ENCODE measurements at places on chromosomes 16 and 17.

DNA sequence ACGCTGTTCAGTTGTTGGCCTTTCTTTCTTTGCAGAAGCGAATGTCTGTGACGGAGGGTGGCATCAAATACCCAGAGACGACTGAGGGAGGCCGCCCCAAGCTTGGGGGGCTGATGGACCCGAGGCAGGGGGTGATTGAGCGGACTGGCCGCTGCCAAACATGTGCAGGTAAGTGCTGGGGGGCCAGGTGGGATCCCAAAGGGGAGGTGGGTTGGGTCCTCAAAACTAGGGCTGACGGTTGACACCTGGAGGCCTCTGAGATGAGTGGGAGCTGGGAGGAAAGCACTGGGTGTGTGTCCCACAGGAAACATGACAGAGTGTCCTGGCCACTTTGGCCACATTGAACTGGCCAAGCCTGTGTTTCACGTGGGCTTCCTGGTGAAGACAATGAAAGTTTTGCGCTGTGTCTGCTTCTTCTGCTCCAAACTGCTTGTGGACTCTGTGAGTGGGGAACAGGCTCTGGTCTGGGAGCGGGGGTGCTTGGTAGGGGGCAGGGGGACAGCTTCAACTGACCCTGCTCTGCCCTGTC, 11.8 kb downstream of the POLR2A start:
- no peak for DNase-seq

DNA sequence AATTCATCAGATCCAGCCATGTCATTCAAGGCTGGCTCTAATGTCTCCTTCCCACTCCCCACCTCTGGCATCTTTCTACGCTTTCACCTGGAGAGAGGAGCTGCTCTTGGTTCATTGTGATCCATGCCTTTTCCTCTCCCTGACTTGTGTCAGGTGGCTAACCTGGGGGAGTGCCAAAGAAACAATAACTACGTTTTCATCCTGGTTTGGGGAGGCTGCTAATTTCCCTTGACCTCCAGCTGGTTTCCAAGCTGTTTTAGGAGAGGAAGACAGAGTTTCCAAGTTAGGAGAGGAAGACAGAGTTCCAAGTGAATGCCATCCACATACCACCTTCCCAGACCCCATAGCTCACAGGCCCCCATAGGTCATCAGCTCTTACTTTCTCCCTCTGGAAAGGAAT, 40.0 kb upstream of the HLF start:
- DNase-seq: no peak

- DNase-seq: no peak
These were observed 700 bp downstream of the CCDC43 start for GRCh38 chr17:44688675-44689476.

DNA sequence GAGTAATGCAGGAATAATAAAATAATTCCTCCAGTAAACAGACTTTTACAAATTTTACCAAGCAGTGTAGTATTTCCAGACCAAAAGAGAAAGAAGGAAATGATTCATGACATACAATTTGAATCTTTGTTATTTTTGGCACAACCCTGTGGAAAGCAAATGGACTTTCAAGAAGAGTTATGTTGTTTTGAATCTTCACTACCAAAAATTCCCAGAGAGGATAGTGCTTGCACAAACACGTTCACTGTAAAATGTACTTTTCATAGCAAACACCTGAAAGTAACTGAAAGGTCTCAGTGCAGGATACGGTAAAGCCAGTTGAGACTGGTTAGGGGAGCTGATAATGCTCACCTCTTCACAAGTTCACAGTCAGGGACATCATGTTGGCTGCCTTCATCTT, 107.1 kb downstream of the USP22 start:
- DNase-seq: peak; percentile 60

GRCh38 chr16:31033709-31034492, 543 bp downstream of the STX4 start:
- peak; percentile 75 for DNase-seq

DNA sequence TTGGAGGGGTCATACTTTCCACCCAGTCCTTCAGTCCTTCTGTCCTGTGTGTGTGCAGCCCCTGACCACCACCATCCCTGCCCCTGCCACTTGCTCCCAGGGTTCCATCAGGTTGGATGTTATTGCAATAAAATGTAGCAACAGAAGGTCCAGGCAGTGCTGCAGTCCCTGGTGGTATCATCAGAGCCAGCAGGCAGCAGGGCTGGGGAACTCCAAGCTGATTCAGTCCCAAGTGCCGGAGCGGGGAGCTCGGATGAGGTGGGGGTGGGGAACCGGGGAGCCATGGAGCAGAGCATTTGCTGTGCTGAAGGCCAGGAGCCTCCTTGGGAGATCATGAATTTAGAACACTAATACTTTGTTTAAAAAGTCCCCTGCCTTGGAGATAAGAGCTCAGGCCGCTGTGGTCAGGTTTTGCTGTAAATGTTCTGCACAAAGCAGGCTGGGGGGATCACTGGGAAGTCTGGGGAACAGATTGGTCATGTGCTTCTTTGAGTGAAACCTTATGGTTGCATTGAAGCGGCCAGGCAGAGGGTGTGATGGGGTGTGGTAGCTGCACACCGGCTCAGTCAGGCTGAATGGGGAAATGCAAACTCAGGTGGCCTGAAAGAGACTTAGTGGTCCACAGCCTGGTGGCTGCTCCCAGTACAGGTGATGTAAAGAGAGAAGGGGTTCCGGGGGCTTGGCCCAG, 225.9 kb downstream of the SEC14L1 start:
- peak; percentile 64 for DNase-seq

- DNase-seq: no peak
These were observed 12.1 kb downstream of the NDUFAF8 start for GRCh38 chr17:81251094-81251708.

DNA sequence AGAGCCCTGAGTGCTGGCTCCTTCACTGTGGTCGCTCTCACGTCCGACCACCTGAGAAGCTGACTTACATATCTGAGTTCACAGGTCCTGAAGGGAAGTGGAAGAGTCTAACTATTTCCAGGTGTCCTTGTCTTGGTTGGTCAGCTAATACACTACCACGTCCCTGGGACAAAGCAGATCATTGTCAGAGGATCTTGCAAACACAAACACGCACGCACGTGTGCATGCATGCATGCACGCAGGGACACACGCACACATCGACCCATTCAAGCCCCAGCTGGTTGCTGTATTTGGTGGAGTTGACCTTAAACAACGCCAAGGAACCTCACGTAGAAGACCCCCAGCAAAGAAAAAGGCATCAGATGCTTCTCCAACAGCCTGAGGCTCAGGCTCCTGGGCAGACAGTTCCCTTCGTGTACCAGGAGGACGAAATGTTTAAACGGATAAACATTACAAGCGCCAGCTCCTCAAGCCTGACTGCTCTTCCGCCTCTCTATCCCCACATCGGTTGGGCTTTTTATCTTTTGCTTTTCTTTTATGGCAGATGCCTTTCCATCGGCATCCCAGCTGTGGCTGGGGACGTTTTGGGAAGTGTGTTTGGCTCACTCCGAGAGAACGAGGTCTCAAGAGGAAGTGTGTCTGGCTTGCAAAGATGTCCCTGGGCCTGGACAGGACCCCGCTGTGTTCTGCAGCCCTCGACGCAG, 95.8 kb downstream of the TBC1D16 start:
- DNase-seq: no peak

GRCh38 chr17:31391496-31391949, at the start of gene RAB11FIP4:
RAB11FIP4 (plus strand) TSS chr17:31391675; CDS start chr17:31391853, 178 bp downstream.
- DNase-seq: no peak

- no peak for DNase-seq
These were observed 5.6 kb upstream of the EVPL start for GRCh38 chr17:76032780-76033108.

GRCh38 chr17:56629531-56630075, 36.1 kb downstream of the NOG start:
- peak; percentile 42 for DNase-seq

- DNase-seq: peak; percentile 72
These were observed 14.6 kb upstream of the CIBAR2 start for GRCh38 chr16:85126705-85127378.

DNA sequence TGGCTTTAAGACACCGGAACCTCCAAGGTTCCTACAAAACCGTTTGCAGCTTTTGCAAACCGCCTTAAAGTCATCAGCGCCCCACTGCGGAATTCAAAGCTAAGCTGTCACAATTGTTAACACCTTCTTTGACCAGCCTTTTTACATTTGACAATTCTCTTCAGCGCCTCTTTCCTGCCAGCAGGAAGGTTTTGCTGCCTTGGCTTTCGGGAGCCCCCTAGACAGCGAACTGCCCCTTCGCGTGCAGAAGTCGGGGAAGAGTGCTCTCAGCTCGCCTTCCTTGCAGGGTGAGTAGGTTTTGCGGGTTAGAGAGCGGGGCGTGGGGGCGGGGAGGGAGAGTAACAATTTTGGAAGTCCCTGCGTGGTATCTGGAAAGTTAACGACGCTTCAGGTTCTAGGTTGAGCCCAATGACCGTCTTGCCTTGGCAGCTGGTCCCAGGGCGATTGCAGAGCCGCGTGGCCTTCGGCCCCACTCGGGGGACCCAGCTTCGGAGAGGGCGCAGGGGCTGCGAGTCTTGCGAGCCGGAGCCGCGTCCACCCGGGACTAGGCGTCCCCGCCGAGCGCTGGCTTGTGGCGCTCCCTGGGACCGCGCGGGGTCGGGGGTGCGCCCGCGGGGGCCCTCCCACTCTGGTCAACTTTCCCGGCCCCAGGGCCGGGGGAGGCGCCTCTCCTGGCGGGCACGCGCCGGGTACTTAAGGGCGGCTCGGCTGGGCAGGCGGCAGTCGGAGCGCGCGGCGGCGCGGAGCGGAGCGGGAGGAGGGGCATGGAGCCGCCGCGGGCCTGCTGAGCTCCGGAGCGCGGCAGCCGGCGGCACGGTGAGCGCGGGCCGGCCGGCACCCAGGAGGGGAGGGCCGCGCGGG, at the start of gene HAS3:
Gene HAS3 (plus strand): TSS at position 153 of the 861 bp plus-strand sequence. CDS start 3,743 bp downstream, outside the sequence.
- DNase-seq: peak; percentile 54

DNA sequence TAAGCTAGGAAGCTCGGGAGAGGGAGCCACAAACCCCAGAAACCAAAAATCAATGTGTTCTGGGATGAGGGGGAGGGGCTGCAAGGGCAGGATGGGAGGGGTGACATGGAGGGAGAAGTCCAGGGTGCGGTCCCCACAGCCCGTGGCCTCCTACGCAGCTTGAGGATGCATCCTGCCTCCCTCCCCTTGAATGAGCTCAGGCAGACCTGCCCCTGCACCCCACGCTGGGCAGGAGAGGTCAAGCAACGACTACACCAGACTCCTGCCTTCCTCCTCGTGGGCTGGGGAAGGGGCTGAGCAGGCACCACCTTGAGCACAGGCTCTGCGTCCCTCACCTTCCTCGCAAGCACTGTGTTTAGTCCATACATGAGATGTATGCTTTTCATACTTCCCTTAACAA, 3.9 kb downstream of the ANKRD13B start:
- no peak for DNase-seq

DNA sequence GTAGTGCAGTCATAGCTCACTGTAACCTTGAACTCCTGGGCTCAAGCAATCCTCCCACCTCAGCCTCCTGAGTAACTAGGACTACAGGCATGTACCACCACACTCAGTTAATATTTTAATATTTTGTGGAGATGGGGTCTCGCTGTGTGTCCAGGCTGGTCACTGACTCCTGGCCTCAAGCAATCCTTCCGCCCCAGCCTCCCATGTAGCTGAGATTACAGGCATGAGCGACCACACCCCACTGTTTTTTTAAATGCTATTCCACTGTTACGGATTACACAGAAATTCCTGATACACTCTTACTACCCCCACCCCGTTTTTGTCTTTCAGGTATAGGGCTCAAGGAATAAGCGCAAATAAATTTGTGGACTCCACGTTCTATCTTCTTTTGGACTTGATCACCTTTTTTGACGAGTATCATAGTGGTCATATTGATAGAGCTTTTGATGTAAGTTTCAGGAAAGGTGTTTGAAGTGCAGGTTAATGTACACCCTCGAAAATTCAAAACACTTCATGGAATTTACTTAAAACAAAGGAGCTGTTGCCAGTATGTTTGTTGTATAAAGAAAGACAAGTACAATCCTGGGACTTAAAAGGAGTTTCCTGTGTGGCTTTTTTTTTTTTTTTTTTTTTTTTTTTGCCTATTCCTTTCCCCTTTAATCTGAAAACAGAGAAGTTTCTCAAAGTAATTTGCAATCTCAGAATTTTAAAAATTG, 26.2 kb upstream of the SLC12A3 start:
- DNase-seq: no peak

- no peak for DNase-seq
These were observed 197.7 kb upstream of the NOG start for GRCh38 chr17:56395787-56396186.

DNA sequence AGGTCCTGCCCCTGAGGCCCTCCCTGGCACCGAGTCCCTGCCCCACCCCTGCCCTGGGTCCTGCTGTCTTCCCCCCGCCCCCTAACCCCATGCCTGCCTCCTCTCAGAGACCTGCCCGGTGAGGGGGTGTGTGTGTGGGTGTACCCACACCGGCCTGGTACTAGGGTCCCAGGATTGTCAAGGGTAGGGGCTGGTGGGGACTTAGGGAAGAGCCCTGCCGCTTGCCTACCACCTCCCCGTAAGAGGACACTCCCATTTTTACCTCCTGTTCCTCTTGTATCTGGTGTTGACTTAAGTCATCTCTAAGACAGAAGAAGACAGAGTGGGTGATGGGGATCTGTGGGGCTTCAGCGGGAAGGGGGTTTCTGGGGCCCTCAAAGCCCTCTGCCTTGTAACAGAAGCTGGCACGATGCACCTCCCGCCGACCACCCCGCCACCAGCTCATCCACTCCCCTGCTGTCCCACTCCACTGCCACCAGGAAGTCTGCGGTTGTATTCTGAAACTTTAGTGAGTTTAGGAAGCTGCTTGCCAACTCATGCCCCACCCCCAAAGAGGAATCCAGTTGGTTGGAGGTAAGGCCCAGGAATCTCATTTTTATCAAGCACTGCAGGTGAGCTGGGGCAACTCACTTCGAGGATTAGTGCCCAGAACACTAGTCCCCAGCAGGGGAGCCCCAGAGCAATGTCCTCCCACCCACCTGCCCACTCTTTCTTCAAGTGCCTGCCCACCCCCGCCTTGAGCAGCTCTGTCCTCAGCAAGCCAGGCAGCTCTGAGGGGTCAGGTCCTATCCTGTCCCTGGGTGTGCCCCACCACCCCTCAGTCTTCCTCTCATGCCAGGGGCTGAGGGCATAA, 5.6 kb downstream of the SPATA32 start:
- DNase-seq: no peak

GRCh38 chr16:89104930-89105571, 11.4 kb downstream of the ACSF3 start:
- no peak for DNase-seq

DNA sequence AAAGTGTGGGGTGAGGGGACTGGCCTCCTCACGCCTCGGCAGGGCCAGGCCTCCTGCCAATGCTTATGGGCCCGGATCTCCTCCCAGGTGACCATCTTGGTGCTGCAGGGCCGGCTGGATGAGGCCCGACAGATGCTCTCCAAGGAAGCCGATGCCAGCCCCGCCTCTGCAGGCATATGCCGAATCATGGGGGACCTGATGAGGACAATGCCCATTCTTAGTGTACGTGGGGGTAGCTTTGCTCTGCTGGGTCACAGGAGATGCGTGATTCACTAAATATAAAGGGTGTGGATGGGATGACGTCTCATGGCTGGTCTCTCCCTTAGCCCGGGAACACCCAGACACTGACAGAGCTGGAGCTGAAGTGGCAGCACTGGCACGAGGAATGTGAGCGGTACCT, 19.5 kb downstream of the NUP85 start:
- DNase-seq: no peak
